ENCODE measurements at places on chromosomes 7 and 10. TPM values are rescaled to one million over a fixed set of nuclear protein-coding genes. Genes with fewer than 3 reads are reported as not detected.

- DNase-seq = no peak
These were observed 38.0 kb upstream of the TES start for GRCh38 chr7:116172353-116172752.

GOLGA7B gene
- not detected for polyA plus RNA-seq

XRCC2 gene
- polyA plus RNA-seq = not detected

STOX1 gene
- polyA plus RNA-seq = not detected

GRCh38 chr10:31242902-31243301, 76.1 kb upstream of the ZEB1 start:
- peak; percentile 67 for DNase-seq

DNA sequence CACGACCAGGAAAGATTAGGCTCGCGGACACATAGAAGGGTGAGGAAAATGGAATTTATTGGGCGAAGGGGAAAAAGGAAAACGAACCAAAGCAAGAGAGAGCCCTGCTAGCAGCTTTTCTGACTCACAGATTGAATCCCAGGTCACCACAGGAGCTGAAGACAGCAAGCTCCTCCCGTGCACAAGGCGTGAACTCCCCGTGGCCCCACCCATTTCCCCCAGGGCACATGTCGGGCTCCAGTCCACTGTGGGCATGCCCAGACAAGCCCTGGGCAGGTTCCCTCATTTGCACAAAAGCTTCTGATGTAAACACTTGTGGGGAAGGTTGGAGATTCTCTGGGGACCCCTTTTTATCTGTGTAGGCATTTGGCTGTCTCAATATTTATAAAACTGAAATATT, 582.4 kb downstream of the SUGCT start:
- DNase-seq = no peak

SCIN gene
- not detected for polyA plus RNA-seq

DNA sequence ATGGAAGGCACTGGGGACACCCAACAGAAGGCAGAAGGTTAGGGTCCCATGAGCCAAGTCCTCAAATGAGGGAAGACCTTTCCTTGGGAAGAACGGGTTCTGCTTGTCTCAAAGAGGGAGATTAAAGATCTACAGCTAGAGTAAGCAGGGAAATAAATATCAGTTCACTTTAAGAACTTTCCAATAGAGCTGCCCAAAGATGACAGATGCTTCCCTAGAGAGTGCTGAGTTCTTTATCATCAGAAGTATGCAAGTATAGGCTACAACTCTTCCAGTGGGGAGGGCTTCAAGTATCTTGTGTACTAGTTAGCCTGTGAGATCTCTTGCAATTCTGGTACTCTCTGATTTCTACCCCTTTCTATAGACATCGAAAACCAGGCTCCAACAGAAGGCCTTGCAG, 39.4 kb downstream of the EMX2 start:
- no peak for DNase-seq

- no peak for DNase-seq
These were observed 381.8 kb downstream of the PHF14 start for GRCh38 chr7:11355399-11356005.

MYO1G gene
- polyA plus RNA-seq = 314 TPM

ACSM6 gene
- not detected for polyA plus RNA-seq

BAIAP2L1 gene
- polyA plus RNA-seq = 0.52 TPM

DNA sequence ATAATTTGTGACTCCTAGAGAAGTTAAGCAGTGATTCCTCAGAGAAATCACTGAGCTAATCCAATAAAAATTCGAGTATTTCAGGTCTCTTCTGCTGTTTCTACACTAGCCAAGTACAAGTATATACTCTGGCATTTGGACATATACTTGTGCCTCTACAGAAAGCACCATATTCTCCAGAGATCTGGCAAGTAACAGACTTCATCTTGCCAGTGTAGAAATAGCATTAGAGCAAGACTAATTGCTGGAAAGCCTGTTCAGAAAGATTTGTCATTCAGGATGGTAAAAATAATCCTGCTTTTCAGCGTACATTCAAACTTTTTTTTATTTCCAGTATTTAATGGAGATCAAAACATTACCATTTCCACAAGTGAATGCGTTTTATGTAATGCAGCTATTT, 410.8 kb upstream of the ETV1 start:
- no peak for DNase-seq

CCL24 gene
- not detected for polyA plus RNA-seq

GRCh38 chr10:80945264-80945880, 407.7 kb downstream of the SH2D4B start:
- DNase-seq = no peak

DNA sequence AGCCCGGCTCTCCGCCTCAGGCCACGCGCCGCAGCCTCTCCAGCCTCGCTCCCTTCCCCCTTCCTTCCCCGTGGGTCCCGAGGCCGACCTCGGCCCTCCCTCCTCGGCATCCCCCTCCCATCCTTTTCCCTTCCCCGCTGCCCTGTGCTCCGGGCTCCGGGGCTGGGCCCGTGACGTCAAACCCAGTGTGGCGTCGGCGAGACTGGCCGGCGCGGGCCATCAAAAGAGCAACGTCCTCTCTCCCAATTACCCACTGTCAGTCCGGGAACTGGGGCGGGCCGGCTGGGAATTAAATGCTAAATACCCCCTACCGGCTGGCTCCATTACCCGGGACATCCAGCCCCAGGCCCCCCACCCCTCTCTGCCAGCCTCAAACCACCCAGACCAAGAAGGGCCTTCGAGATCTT, 2.6 kb upstream of the GATA3 start:
- DNase-seq = no peak

HMX3 gene
- polyA plus RNA-seq = not detected

SNCG gene
- polyA plus RNA-seq = not detected

GRCh38 chr10:70596860-70597809, 5.4 kb downstream of the PRF1 start:
- no peak for DNase-seq

GRCh38 chr7:127986581-127987521, 44.4 kb downstream of the LRRC4 start:
- DNase-seq = no peak

DNA sequence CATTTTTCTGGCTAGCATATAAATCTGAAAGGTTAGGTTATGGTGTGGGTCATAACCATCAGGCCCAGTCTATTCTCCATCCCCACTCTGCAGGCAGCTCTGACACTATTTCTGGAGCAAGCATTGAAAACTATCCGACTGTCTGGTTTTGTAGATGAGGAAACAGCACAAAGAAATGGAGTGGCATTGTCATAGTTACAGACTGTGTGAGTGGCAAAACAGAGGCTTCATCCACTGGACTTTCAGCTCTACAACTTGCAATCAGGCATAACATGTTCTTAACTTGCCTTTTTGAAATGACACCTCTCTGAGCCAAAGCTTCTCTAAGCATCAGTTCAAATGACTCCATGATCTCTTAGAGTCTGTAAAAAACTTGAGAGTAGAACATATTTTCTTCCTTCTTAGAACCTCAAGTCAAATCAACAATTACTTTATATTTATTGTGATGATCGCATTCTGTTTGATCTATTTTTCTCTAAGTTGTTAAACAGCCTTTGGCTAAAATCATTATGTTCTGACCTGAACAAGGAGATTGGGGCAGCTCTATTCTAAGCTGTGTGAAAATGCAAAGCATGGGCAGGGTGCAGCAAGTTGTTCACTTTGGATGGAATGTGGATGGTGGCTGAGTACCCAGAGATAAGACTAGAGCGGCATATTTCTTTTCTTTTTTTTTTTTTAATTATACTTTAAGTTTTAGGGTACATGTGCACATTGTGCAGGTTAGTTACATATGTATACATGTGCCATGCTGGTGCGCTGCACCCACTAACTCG, 68.5 kb downstream of the LRRC4 start:
- DNase-seq = no peak

GRCh38 chr7:32256376-32256775, 186.2 kb upstream of the PDE1C start:
- no peak for DNase-seq

- no peak for DNase-seq
These were observed 76.2 kb downstream of the MACC1 start for GRCh38 chr7:20141002-20141345.

GRCh38 chr10:35822316-35822715, 180.2 kb upstream of the FZD8 start:
- no peak for DNase-seq

DNA sequence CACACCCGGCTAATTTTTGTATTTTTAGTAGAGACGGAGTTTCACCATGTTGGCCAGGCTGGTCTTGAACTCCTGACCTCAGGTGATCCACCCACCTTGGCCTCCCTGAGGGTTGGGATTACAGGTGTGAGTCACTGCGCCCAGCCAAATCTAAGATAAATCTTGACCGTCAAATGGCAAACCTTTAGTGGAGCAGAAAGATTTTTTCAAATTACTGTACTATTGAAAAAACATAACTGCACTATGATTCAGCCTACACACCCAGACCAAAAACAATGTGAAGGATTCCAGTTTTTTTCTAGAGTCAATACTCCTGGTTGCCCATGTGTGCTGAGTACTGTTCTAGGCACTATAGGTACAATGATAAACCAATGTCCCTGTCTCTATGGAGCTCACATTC, 33.9 kb upstream of the SVIL start:
- DNase-seq = no peak

DNA sequence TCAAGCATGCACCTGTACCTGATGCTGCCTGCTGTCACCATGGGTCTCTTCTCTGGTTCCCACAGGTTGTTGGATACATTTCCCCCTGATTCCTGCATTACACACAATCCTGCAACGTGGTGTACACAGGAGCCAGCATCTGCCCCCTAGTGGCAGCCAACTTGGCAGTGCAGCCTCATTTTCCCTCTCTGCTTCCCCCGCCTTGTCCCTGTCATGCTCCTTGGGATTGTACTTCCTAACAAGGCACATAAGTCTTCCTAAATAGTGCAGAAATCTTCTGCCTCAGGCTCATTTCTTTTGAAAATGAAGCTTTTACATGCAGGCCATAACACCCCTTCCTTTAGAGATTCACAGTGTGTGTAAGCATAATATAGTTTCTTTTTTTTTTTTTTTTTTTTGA, 387.5 kb downstream of the CCSER2 start:
- no peak for DNase-seq

DNA sequence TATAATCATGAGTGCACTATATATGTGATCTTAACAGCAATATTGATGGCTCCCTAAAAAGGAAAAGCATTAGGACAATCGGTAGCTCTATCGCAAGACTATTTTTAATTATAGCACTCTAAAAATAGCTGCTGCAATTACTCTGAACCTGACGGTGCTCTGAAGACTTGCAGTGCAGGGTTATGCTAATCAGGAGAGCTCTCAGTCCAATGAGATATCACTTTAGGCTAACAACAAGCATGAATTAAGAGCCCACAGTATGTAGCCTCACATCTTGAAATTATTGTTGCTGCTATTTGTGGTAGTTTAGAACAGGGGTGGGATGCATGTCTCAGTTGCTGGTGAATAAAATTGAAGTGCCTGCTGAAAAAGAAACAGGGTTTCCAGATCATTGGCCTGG, 515.8 kb upstream of the AKR1E2 start:
- no peak for DNase-seq

UNCX gene
- not detected for polyA plus RNA-seq

PDE1C gene
- not detected for polyA plus RNA-seq

OPN1SW gene
- polyA plus RNA-seq = not detected

DNA sequence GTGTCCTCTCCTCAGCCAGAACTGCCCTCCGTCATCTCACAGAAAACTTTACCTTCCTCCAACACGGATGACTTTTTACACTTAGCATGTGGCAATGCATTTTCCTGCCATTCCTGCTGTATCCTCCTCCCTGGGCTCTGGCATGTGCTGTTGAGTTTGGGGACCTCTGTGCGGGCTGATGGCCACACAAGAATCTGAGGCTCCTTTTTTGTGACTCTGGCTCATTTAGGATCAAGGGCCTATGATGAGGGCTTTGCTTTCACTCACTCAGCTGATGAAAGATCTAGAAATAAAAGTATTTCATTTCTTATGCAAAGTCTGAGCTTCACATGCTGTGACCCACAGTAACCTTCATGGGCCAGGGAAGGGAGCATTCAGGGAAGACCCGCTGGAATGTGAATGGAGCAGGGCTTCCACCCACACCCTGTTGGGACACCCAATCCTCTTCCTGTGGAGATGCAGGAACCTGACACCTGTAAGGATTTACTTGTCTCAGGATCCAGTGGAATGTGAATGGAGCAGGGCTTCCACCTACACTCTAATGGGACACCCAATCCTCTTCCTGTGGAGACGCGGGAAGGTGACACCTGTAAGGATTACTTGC, 500.3 kb upstream of the MKI67 start:
- no peak for DNase-seq

DNA sequence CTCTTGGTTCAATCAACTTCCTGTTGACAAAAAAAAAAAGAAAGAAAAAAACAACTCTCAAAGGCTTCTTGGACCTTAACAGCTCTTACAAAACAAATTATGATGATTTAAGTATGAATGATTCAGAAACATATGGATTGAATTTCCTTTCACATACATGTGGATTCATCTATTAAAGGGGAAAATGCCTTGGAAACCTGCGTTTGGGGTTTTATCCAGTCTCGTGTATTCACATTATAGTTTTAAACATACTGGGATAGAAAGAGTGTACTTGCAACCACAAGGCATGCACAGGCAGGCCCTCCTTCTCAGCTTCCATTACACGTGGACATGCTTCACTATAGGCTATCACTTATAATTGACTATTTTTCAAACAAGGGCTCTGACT, 286.7 kb downstream of the INHBA start:
- DNase-seq = no peak

GRCh38 chr7:42448901-42449300, 211.9 kb upstream of the GLI3 start:
- no peak for DNase-seq

DNA sequence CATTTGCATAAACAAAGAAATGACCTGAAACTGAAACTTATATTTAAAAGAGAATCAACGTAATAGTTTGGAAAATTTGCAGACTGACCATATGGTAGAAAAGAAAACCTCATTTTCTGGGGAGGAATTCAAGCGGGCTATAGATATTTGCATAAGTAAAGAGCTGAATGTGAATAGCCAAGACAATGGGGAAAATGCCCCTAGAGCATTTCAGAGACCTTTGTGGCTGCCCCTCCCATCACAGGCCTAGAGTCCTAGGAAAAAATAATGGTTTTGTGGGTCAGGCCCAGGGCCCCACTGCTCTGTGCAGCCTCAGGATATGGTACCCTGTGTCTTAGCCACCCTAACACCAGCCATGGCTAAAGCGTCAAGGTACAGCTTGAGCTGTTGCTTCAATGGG, 480.6 kb upstream of the MBL2 start:
- DNase-seq = no peak

KCNH2 gene
- polyA plus RNA-seq = not detected

All from CD14-positive monocyte (primary cell).